ENCODE measurements at places on chromosomes 4 and X.
A peak's percentile ranks its signal among the peaks of the same experiment; 100 is the strongest.

- DNase-seq: no peak
Observed at GRCh38 chrX:40018041-40018440, 79.7 kb downstream of the BCOR start.

DNA sequence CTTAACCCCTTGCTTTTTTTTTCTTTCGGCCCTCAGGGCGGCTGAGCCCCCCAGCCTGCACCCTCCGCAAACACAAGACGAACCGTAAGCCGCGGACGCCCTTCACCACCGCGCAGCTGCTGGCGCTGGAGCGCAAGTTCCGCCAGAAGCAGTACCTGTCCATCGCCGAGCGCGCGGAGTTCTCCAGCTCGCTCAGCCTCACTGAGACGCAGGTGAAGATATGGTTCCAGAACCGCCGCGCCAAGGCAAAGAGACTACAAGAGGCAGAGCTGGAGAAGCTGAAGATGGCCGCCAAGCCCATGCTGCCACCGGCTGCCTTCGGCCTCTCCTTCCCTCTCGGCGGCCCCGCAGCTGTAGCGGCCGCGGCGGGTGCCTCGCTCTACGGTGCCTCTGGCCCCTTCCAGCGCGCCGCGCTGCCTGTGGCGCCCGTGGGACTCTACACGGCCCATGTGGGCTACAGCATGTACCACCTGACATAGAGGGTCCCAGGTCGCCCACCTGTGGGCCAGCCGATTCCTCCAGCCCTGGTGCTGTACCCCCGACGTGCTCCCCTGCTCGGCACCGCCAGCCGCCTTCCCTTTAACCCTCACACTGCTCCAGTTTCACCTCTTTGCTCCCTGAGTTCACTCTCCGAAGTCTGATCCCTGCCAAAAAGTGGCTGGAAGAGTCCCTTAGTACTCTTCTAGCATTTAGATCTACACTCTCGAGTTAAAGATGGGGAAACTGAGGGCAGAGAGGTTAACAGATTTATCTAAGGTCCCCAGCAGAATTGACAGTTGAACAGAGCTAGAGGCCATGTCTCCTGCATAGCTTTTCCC lies 3.4 kb downstream of the MSX1 start:
- no peak for DNase-seq

- DNase-seq: no peak
Observed at GRCh38 chr4:44679060-44679459, 840 bp downstream of the GUF1 start.

GRCh38 chr4:55830716-55831115 lies 11.1 kb downstream of the EXOC1L start:
- DNase-seq: no peak

DNA sequence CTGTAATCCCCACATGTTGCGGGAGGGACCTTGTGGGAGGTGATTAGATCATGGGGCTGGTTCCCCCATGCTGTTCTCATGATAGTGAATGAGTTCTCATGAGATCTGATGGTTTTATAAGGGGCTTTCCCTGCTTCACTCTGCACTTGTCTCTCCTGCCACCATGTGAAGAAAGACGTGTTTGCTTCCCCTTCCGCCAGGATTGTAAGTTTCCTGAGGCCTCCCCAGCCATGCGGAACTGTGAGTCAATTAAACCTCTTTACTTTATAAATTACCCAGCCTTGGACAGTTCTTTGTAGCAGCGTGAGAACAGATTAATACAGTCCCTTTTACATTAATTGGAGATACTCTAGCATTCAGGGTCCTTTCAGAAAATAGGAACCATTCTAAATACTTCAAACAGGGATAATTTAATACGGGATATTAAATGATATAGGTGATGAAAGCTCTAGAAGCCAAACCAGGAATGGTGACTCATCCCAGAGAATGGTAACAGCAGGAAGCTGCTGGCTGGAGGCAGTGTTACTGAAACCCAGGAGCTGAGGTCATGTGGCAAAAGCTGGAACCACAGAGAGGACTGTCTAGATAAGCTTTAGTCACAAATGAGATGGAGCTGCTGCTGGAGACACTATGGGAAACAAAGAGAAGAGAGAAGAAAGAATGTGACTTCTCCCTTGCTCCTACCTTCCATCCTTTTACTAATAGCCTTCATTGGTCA lies 57.3 kb downstream of the GSTCD start:
- no peak for DNase-seq

GRCh38 chrX:28329156-28329555 lies 258.1 kb upstream of the IL1RAPL1 start:
- DNase-seq: no peak

GRCh38 chrX:103220511-103221323 lies 5.8 kb downstream of the BEX4 start:
- DNase-seq: no peak

GRCh38 chrX:3231766-3232165 lies 114.7 kb downstream of the MXRA5 start:
- DNase-seq: no peak

DNA sequence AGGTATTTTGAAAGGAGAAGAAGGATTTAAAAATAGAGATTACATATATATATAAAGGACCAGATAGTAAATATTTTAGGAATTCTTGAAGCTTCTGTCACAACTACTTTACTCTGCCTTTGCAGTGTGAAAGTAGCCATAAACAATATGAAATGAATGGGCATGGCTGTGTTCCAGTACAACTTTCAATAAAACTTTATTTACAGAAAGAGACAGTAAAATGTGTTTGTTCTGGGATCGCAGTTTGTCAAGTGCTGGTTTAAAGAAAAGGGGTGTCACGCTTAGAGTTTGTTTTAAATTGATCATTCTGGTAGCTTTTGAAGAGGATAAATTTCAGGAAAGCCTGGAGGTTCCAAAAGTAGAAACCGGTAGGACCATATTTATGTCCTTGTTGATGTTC lies 176.1 kb upstream of the HS3ST1 start:
- DNase-seq: no peak

DNA sequence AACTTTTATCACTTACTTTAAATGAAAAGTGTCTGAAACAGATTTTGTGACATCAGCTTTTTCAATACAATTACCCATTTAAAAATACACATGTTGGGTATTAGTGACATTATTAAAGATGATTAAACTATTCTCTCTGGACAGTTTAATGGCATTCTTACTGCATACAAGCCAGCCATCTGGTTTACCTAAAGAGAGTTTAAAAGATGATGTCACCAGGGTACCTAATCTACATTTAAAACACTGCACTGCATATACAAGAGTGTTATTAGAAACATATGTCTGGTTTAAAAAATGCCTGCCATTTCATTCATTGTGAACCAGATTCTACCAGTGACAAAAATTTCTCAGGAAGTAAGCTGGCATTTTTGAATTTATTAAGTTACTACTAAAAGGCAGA lies 919.1 kb downstream of the ADGRL3 start:
- DNase-seq: no peak

DNA sequence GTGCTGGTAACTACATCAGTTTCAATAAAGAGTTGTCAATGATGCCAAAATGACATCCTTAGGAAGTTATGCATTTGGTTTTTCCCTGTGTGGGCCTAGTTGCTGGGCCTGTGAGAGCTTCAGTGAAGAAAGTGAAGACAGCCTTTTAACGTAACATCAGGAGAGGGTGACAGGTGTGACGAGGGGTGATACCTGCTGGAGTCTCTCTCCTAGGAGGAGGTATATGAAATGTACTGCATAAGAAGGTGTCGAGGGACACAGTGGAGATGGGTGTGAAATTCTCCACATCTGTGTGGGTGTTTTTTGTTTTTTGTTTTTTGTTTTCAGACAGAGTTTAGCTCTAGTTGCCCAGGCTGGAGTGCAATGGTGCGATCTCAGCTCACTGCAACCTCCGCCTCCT lies 49.2 kb downstream of the EVC start:
- no peak for DNase-seq

GRCh38 chr4:39025552-39026085 lies 6.6 kb downstream of the TMEM156 start:
- DNase-seq: no peak

- no peak for DNase-seq
Observed at GRCh38 chrX:105829011-105829410, 6.7 kb downstream of the NRK start.

DNA sequence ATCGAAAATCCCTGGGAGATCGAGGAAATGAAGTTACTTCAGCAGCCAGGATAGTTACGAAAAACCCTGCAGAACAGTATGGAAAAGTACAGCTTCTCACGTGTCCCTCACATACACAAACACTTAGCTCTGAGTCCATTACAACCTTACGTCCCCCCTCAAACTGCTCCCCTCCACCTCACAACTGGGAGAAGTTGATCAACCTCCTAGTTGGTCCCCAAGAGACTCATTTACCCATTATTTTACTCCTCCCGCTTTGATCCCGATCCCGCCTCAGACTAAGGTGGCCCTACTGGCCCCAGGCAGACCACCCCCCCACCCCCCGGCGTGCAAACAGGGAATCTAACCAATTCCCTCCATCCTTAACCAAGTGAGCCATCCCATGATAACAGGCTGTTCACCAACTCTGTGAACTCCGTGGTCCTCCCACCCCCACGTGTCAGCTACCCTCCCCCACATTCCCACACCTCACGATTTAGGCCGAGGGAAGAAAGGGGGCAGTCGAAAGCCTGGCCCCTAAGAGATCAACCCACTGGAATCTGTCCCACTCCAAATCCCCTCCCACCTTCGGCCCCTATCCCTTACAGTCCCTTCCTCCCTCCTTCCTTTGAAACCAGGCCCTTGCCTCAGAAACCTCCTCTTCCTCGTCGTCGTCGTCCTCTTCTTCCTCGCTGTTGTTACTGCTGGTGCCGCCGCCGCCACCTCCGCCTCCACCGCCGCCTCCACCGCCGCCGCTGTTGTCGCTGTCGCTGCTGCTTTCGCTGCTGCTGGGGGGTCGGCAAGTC lies 755 bp downstream of the ANKRD17 start:
- peak; percentile 31 for DNase-seq

GRCh38 chr4:123580981-123581664 lies 184.5 kb downstream of the SPRY1 start:
- DNase-seq: no peak

DNA sequence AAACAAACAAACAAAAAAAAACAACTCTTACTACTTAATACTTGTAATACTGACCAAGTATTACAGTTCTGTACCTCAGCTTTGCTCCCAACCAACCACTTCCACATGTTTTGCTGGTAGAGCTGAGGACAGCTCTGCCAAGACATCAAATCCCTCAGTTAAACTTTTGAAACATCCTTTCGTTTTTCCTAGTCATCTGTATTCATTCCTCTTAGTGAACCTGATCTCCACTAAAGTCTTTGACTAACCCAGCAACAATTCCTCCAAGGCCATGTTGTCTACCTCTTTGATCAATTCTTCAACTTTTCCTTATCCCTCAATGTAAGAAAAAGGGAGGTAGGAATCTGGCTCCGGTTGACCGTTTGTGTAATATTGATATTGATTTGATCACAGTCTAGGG lies 247.5 kb downstream of the ARHGAP24 start:
- no peak for DNase-seq

- DNase-seq: no peak
Observed at GRCh38 chr4:146329050-146329716, 114.8 kb downstream of the REELD1 start.

DNA sequence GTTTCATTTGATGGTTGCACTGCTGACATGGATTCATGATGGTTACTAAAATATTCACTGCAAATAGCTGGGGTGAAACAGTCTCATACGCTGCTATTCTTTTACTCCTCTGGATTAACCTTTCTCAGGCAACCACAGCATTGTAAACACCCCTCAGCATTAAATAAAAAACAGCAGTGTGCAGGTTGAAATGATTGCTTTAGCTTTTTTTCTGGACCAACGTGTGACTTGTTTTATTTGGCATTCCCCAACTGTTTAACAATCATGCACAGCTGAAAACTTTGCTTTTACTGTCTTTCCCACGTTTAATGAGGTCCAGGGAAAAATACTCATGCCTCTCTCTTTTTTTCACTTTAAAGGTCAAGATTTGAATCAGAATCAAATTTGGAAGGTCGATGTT lies 490.8 kb downstream of the RAPGEF2 start:
- no peak for DNase-seq

- no peak for DNase-seq
Observed at GRCh38 chr4:13364172-13364571, 120.0 kb downstream of the RAB28 start.

DNA sequence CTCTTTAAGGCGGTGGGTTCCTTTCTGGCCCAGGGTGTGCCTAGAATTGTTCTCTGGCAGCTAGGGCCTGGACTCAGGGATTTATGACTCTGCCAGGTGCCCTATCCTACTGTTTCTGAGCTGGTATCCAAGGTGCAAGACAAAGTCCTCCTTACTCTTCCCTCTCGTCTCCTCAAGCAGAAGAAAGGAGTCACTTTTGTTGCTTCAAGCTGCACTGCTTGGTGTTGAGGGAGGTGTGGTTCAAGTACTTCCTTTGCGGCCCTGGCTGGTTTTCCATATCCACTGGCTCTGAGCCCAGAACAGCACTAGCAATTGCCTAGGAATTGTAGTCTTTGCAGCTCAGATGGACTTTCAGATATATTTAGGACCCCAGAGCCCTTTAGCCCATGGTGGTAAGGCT lies 39.3 kb downstream of the RTL3 start:
- DNase-seq: no peak

DNA sequence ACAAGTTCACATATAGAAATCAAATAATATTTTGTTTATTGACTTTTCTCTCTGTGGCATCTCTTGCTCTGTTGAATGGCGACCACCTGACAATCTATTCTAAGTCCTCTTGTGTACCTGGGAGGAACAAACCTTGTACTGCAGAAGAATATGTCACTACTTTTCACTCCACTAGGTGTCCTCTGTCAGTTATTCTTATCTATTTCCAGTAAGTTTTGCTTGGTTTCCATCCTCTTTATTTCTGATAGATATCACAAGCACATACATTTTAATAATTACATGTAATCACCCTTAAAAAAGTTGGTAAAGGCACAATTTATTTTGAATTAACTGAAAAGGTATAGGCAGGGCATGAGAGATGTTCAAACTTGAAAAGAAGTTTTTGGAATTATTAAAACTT lies 238.4 kb downstream of the SNCA start:
- no peak for DNase-seq

DNA sequence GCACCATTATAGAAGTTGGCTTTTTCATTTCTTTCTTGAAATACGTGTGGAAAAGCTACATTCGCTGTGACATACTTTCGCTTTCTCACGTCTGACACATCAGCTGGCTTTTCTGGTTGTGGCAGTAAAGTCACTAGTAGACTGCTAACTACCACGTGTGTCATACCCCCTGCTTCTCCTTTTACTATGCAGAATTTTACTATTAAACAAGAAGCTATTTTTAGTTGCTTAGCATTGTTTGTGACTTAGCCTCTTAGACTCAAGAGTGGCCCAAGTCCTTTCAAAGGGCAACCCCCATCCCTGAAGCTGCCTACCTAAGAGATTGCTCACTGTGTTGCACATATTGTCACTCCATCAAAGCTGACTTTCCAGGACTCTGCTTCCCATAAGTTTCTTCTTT lies 2.1 kb upstream of the IL2 start:
- DNase-seq: peak; percentile 8

Measured in GM13976 (cell line).